ENCODE measurements at places on chromosomes 2 and 18.
A peak's percentile ranks its signal among the peaks of the same experiment; 100 is the strongest.

DNA sequence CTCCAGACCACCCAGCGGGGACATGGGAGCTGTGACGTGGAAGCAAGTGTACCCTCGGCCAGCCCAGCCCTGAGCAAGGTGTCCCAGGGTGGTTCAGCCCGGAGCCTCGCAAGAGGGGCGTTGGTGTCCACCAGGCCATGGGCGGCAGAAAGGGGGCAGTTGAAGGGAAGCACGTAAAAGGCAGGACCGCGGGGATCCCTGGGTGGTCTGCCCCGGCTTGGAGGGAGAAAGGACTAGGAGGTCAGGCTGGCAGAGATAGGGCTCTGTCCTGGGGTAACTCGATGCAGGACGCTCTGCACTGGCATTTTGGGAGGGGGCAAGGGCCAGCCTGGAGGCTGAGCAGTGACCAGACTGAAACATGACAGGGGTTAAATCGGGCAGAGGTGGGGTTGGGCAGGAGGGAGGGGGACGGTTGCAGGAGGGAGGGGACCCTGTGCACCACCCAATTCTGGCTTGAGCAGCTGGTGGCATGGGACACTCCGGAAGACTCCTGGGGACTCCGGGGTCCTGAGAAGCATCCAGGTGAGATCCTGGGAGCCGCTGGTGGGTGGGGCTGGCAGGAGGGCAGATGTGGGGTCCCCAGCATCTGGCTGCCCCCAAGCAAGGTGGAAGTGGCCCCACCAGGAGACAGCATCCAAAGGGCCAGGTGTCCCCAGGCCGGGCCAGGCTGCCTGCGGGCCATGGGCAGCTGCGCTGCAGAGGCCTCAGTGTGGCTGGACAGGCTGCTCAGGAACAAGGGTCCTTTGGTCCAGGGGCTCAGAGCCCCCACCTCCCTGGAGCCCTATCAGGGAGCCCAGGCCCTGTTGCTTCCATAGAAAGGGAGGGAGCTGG, 46.8 kb upstream of the GPC1 start:
- DNase-seq, result no peak

GRCh38 chr2:54271843-54272627, 16.0 kb upstream of the TSPYL6 start:
- DNase-seq, result no peak

- no peak for DNase-seq
These were observed 321.9 kb upstream of the RAB12 start for GRCh38 chr18:8287196-8287885.

DNA sequence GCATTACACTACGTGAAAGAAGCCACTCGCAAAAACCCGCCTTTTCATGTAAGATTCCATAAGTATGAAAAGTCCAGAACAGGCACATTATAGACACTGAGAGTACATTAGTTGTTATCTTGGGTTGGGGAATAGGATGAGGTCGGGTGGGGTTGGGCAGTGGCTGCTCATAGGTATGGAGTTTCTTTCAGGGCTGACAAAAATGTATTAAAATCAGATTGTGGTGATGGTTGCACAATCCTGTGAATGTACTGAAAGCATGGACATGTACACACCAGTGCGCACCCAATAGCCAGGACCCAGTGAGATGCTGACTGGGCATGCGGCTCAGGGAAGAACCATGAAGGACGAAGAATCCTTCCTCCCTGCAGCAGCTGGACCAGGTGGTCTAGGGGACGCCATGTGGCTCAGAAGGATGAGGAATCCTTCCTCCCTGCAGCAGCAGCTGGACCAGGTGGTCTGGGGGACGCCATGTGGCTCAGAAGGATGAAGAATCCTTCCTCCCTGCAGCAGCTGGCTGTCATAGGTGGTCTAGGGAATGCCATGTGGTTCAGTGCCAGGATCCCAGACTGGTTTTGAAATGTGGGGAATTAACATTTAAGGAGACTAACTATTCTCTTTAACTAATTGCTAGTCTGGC, 50.1 kb downstream of the MBP start:
- DNase-seq, result no peak

- DNase-seq, result peak; percentile 3
These were observed 84.6 kb downstream of the NRP2 start for GRCh38 chr2:205766779-205767359.

DNA sequence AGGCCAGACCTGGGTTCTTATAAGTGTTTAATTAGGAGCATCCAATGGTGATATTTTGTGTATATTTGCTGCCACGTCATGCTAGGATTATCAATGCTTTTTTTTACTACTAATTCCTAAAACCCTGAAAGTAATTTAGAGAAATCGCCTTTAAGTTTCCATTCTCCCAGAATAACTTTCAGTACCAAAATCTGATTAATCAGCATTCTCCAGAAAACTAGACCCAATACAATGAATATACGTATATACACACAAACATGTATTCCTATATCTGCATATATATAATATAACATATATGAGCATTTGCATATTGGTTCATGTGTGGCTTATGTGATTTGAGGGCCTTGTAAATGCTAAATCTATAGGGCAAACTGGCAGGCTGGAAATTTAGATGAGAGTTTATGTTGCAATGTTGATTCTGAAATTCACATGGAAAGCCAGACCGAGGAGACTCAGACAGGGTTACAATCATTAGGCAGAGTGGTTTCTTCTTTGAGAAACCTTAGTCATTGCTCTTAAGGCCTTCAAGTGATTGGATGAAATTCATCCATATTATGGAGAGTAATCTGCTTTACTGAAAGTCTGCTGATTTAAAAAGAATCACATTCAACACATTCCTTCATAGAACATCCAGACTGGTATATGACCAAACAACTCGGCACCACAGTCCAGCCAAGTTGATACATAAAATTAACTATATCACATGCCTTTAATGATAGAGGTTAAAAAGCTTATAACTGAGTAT, 65.9 kb upstream of the RGPD4 start:
- DNase-seq, result no peak

DNA sequence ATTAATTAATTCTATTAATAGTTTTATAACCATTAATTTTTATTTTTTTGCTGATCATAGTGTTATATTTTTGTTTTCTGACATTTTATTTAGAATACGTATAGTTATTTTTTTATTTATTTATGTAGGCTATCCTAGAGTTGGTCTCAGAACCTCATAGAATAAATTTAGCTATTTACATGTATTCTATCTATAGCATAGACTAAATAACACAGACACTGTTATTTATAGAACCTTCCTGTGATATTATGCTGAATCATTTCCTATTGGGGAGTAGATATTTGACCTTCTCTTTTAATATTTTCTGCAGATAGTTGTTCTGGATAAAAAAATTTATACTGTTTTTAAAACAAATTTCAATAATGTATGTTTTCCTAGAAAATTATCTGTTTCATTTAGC, 20.2 kb downstream of the ARHGEF33 start:
- DNase-seq, result no peak

- DNase-seq, result no peak
These were observed 7.4 kb upstream of the RAB1A start for GRCh38 chr2:65137197-65137775.

DNA sequence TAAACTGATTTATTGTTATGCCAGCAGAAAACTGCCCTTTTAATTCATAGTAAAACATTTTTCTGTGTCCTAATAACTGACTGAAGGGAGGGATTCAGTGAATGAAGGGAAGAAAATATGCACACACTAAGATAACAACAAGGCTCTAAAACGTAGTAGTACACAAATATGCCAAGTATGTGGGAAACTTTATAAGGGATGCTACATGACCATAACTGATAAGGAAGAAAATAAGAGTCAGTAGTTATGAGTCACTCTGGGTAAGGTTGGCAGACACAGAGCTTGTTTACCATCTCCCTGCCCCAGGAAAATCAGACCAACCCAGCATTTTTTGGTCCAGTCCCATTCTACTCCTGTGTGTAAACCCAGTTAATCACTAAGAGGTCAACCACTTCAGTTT, 124.2 kb downstream of the RPRM start:
- DNase-seq, result no peak

DNA sequence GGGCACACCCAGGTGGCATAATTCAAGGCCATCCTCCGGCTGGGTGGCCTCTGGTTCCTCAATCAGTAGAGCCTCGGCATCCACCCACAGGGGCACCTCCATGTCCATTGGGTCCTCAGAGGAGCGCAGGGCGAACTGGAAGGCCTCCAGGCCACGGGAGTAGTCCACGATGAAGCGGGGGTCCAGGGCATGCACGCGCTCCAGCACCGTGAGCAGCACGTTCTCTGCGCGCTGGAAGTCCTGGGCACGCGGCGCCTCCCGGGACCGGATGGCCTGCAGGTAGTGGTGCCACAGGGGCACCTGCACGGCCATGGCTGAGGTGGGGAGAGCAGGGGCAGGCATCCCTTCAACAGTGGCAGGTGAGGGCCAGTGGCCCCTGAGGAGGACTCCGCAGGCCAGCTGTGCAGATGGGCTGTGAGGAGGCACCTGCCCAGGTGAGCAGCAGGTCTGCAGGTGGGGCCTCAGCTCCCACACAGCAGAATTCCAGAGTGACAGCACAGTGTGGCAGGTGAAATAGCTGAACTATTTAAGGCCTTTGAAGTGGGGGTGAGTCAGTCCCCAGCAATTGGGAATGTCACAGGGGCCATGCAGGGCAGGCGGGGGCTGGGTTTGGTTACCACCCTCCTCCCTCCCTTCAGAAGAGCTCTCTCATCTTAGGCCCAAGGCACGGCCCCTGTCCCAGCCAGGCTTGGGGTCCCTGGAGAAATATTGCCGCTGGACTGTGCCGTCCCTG, at the start of gene MAB21L4:
Gene MAB21L4, minus strand, starts transcription at position 501 of the 733 bp plus-strand sequence. Its CDS starts 159 bp downstream, at position 342.
- no peak for DNase-seq
